ENCODE measurements at places on chromosomes 2 and 18.

- DNase-seq = no peak
Observed at GRCh38 chr18:3397786-3398185, 52.2 kb upstream of the TGIF1 start.

DNA sequence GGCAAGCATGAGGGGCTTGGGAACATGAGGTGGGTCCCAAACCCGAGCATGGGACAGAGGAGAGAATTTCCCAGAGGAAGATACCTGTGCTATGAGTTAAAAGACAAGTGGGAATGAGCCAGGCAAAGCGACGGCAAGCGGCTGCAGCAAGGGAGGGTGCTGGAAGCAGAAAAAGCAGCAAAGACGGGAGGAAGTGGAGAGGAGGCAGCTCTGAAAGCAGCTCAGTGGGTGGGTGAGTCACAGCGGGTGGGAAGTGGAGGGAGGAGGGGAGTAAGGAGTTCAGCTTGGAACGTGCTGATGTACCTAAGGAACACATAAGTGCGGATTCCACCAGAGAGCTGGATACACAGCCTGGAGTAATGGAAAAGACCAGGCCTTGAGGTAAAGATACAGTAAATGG lies 41.4 kb downstream of the THUMPD2 start:
- no peak for DNase-seq

- DNase-seq = no peak
Observed at GRCh38 chr2:238862701-238863100, 14.8 kb downstream of the TWIST2 start.

GRCh38 chr18:69770238-69770637 lies 177.4 kb downstream of the CD226 start:
- DNase-seq = no peak

- DNase-seq = no peak
Observed at GRCh38 chr18:23738151-23738550, 48.9 kb downstream of the LAMA3 start.

GRCh38 chr2:71796174-71796593 lies 342.8 kb downstream of the DYSF start:
- no peak for DNase-seq

GRCh38 chr2:152874955-152875354 lies 156.5 kb downstream of the ARL6IP6 start:
- DNase-seq = no peak

DNA sequence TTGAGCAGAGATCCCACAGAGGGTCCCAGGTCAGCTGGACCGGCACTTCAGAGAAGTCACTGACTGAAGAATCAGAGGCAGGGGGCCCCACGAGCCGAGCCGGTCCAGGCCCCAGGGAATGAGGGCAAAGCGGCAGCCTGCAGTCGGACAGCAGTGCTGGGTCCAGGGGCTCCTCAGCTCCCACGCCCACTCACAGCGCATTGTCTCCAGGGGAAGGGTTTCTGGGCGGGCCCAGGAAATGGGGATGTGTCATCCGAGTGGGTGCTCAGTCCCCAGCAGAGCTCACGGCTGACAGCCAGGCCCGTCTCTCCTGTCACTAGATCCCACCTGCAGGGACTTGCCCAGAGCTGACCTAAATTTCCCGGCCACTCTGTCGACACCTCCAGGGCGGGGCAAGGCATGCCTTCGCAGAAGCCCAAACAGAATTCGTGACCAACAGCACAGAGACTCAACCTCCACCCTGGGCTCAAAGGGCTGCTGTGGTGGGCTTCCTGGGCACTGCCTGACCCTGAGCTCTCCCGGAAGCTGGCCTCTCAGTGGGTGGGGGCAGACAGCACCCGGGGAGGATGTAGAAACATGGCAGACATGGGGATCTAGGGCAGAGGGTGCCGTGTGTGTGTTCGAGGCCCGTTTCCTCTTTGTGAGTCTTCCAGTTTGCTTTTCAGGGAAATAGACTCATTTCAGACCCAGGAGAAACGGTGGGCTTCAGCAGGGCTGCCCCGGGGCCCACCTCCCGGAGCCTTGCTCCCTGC lies 42.1 kb upstream of the TAF1B start:
- DNase-seq = no peak

- no peak for DNase-seq
Observed at GRCh38 chr18:48119204-48119603, 188.7 kb upstream of the SMAD2 start.

GRCh38 chr2:48543895-48544294 lies 13.9 kb downstream of the STON1 start:
- DNase-seq = no peak

GRCh38 chr18:7170292-7170691 lies 52.7 kb upstream of the LAMA1 start:
- DNase-seq = no peak

GRCh38 chr18:12397793-12398192 lies 9.9 kb upstream of the PRELID3A start:
- no peak for DNase-seq

GRCh38 chr2:25347846-25348245 lies 6.1 kb upstream of the DNMT3A start:
- DNase-seq = no peak

GRCh38 chr18:31626409-31626808 lies 34.7 kb downstream of the TTR start:
- no peak for DNase-seq

- no peak for DNase-seq
Observed at GRCh38 chr18:58565021-58565420, 63.9 kb downstream of the ALPK2 start.

GRCh38 chr18:8948471-8949149 lies 153.9 kb upstream of the NDUFV2 start:
- no peak for DNase-seq

- DNase-seq = no peak
Observed at GRCh38 chr2:173553593-173553992, 198.9 kb downstream of the CDCA7 start.

All from HEK293T (cell line).